ENCODE measurements at places on chromosomes 7 and 10.

- no peak for DNase-seq
- no peaks in the 10 kb centered on the region for H3K4me1 ChIP-seq
- no peak overlapping the region for H3K27ac ChIP-seq
These were observed 655.0 kb upstream of the ADARB2 start for GRCh38 chr10:2392145-2392812.

DNA sequence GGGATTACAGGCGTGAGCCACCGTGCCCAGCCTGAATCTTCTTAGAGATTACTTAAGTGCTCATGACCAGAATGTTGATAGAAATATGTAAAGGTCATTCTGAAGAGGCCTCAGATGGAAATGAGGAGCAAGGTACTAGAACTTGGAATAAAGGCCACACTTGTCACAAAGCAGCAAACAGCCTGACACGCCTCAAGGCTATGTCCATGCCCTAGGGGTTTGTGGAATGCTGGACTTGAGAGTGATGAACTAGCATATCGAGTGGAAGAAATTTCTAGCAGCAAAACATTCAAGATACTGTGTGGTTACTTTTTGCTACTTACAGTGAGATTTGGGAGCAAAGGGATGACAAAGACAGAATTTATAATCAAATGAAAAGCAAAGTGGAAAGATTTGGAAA lies 39.0 kb downstream of the ZNF438 start:
- H3K27ac ChIP-seq: no peak overlapping the region
- H3K4me1 ChIP-seq: peaks cover 17% of the 10 kb centered on the region
- no peaks in the 10 kb centered on the region for H3K36me3 ChIP-seq
- no peaks in the 10 kb centered on the region for H3K27me3 ChIP-seq
- H3K4me3 ChIP-seq: no peak overlapping the region

GRCh38 chr10:61159253-61159652 lies 215.3 kb upstream of the RHOBTB1 start:
- H3K27me3 ChIP-seq: no peaks in the 10 kb centered on the region
- DNase-seq: no peak
- peaks cover under 1% of the 10 kb centered on the region for H3K4me1 ChIP-seq
- no peak overlapping the region for H3K27ac ChIP-seq
- no peak overlapping the region for H3K4me3 ChIP-seq

DNA sequence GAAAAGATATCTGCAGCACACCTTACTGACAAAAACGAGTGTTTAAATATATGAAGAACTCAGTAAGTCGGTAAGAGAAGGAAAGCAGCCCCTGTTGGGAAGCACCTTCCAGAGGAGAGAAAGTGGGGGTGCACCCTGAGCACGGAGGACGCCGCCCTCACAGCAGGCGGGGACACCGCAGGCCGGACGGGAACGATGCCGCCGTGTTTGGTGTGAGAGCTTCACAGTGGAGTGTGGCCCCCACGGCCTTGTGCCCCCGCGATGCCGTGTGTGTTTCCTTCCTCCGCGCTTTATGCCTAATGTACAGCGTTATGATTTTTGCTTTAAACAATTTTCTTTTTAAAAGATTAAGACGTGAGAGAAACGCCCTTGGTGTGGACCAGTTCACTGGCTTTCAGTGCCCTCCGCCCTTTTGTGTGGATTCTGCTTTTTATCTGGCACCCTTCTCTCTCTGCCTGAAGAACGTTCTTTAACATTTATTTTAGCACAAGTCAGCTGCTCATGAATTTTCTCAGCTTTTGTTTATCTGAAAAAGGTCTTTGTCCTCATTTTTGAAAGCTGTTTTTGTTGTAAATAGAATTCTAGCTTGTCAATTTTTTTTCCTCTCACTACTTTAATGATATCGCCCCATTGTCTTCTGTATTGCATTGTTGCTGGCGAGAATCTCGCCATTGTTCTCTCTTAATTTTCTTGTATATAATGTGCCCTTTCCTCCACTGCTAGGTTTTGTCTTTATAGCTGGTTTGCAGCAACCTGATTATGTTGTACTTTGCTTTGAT lies 110.7 kb downstream of the INPP5A start:
- no peak overlapping the region for H3K4me3 ChIP-seq
- DNase-seq: no peak
- peaks cover 46% of the 10 kb centered on the region for H3K36me3 ChIP-seq
- H3K4me1 ChIP-seq: peaks cover 53% of the 10 kb centered on the region

DNA sequence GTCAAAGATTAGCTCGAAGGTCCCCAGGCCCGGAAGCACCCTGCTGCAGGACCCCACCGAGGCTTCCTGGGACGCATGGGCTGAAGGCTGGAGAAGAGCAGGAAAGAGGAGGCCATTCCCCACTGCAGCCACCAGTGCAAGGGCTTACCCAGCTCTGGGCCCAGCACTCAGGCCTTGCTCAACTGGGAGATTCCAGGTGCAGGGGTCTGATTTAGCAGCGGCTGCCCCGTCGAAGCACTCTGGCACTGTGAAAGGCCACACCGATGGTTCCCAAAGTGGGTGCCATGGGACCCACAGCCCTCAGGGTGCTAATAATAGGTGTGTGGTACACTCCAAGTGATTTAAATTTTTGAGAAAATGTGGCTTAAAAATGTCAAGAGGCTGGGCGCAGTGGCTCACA lies 130.9 kb downstream of the OAT start:
- no peaks in the 10 kb centered on the region for H3K36me3 ChIP-seq
- DNase-seq: no peak
- H3K27me3 ChIP-seq: no peaks in the 10 kb centered on the region
- H3K4me1 ChIP-seq: peaks cover 8% of the 10 kb centered on the region

- H3K4me3 ChIP-seq: no peak overlapping the region
- H3K27me3 ChIP-seq: no peaks in the 10 kb centered on the region
- no peaks in the 10 kb centered on the region for H3K36me3 ChIP-seq
- H3K4me1 ChIP-seq: peaks cover 6% of the 10 kb centered on the region
- DNase-seq: no peak
These were observed 208.2 kb downstream of the PARD3 start for GRCh38 chr10:34606890-34607289.

DNA sequence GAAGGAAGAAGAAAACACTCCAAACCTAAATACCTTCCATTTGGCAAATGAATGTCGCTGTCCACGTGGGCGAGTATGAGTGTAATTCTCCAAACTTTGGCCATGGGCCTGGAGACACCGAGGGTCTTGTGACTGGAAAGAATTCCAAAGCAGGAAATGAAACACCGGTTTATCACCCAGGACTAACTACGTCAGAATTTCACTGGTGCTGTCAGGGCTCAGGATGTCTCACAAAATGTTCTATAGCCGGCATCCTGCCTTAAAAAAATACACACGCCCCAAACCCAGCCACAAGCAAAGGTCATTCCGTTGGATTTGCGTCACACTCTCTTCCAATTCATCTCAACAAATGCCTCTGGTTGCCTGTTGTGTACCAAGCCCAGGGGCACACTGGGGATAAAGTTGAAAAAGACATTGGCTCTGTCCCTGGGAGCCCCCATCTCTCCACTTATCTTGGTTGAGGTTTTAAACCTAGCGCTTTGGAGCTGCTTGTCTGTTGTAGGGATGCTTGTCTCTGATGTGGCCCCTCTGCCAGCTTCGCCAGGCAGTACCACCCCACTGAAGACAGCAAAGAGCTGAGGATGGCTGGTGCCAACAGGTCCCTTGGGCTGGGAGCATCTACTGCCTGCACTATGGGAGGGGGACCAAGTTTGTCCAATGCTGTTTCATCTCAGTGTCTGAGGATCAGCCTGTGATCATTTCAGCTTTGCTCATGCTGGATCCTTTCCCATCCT lies 31.2 kb downstream of the GSTO2 start:
- H3K4me1 ChIP-seq: peaks cover 77% of the 10 kb centered on the region
- DNase-seq: no peak
- peak overlapping the region; percentile 90 for H3K27ac ChIP-seq

DNA sequence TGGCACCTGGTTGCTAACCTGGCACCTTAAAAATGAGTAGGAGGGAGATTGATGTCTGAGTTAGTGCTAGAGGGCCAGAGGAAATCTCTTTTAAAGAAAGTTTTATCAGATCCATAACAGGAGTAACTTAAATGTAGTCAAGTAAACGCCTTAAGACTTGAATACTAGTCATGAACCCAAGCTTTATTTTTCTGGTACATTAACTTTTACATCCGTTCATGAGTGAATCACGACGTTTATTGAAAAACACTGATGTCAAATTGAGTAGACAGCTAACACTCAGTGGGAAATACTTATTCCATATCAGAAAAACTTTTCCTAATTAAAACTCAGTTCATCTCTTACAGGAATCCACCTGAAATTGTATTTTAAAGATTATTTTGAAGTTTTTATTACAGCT lies 6.9 kb upstream of the LAMB1 start:
- H3K4me1 ChIP-seq: peaks cover 29% of the 10 kb centered on the region
- no peak overlapping the region for H3K4me3 ChIP-seq
- no peak overlapping the region for H3K27ac ChIP-seq
- DNase-seq: no peak
- H3K27me3 ChIP-seq: no peaks in the 10 kb centered on the region

DNA sequence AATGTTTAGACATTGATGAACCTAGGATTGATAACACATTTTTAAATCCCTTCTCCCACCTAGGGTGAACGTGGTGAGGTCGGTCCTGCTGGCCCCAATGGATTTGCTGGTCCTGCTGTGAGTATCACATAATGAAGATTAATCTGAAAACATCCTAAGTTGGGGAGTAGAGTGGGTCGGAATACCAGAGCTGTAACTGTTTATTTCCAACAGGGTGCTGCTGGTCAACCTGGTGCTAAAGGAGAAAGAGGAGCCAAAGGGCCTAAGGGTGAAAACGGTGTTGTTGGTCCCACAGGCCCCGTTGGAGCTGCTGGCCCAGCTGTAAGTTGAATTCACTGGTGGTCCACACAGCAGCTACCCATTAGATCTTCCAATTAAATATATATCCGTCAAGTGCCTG lies 25.6 kb downstream of the COL1A2 start:
- H3K27ac ChIP-seq: peak overlapping the region; percentile 80
- no peaks in the 10 kb centered on the region for H3K27me3 ChIP-seq
- no peak overlapping the region for H3K4me3 ChIP-seq
- no peak for DNase-seq
- H3K4me1 ChIP-seq: no peaks in the 10 kb centered on the region

DNA sequence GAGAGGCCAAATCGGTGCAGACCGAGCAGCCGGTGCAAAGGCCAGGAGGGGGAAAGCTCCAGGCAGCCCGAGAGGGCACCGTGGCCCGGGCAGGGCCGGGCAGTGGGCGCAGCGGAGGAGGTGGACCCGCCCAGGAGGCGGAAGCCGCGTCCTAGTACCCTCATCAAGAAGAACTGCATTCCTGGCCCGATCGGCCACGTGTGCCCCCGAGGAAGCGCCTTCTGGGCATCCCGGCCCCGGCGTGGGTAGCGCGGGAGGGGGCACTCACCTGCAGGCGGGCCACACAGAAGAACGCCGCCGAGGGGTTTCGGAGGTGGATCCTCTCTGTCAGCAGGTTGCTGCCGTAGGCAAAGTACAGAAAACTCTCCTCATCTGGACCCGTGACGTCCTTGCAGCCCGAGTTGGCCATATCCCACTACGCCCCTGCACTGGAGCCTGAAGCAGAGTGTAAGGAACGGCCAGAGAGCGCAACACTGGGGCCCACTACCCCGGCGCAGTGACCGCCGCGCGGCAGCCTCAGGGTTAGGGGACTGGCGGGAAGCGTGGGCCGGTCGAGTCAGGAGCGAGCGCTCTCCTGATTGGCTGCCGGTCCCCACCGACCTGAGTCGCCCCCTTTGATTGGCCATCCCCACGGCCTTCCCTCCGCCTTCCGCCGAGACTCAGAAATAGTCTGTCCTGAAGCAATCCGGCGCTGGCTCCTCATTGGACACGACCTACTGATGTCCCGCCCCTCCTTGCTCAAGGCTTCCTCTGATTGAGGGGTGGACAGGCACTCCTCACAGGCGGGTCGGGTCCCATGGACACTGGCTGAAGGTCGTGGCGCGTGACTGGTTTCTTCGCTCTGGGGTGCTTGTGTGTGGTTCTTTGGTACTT lies at the start of gene GGCT:
GGCT (minus strand) TSS at position 529 of the 873 bp plus-strand sequence; CDS start at position 409, 120 bp downstream.
- peak within 1 kb of the TSS; percentile 96 for H3K4me3 ChIP-seq
- H3K36me3 ChIP-seq: no peaks in the 10 kb centered on the region
- DNase-seq: peak; percentile 100
- H3K27ac ChIP-seq: peak within 1 kb of the TSS; percentile 93
- no peaks in the 10 kb centered on the region for H3K27me3 ChIP-seq

DNA sequence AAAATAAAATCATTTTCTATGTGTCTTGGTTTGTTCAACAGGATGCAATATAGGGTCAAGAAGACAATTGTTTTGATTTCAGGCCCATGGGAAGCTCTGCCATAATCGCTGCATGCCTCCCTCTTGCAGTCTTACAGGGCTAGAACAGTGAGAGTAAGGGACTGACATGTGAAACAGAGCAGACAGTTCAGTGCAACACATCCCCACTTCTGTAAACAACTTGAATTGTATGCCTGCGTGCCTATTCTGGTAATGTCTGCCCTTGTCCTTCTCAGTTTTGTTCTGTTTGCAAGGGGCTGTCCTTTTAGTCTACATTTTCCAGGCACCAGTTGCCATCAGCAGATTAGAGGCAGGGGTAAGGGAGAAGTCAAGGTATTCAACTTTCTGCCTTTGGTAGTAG lies 34.8 kb upstream of the GPR37 start:
- no peaks in the 10 kb centered on the region for H3K36me3 ChIP-seq
- H3K27me3 ChIP-seq: no peaks in the 10 kb centered on the region
- DNase-seq: no peak
- H3K4me1 ChIP-seq: no peaks in the 10 kb centered on the region

GRCh38 chr10:58322835-58323209 lies 12.0 kb upstream of the UBE2D1 start:
- no peak overlapping the region for H3K27ac ChIP-seq
- no peak overlapping the region for H3K4me3 ChIP-seq
- no peak for DNase-seq
- H3K36me3 ChIP-seq: no peaks in the 10 kb centered on the region

DNA sequence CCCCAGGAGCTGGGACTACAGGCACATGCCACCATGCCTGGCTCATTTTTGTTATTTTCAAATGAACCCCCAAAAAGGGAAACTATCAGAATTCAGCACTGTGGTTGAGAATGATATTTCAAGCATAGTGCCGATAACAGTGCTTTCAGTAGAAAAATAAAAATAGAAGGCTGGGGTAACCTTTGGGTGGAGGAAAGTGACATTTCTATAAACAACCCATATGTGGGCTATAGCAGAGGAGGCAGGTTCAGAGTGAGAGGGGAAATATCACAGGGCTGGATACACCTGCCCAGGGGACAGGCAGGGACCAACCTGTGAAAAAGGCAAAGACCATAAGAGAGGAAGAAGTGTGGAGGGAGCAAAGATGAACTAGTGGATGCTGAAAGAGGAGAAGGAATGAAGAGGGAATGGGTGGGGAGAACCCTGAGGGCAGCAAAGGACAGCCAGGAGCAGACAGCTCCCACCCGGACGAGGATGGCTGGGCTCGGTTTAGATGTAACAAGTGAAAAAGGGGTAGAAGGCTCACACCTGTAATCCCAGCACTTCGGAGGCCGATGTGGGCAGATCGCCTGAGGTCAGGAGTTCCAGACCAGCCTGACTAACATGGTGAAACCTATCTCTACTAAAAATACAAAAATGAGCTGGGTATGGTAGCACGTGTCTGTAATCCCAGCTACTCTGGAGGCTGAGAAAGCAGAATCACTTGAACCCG lies 56.5 kb downstream of the MAP3K8 start:
- no peak overlapping the region for H3K27ac ChIP-seq
- no peak for DNase-seq
- H3K27me3 ChIP-seq: no peaks in the 10 kb centered on the region
- H3K4me3 ChIP-seq: no peak overlapping the region
- H3K36me3 ChIP-seq: no peaks in the 10 kb centered on the region
- H3K4me1 ChIP-seq: peaks cover 6% of the 10 kb centered on the region

GRCh38 chr7:50409856-50410745 lies 40.0 kb downstream of the FIGNL1 start:
- no peaks in the 10 kb centered on the region for H3K36me3 ChIP-seq
- H3K27me3 ChIP-seq: peaks cover 16% of the 10 kb centered on the region
- no peak overlapping the region for H3K27ac ChIP-seq
- DNase-seq: no peak
